ENCODE measurements at places on chromosomes 13 and 19.

DNA sequence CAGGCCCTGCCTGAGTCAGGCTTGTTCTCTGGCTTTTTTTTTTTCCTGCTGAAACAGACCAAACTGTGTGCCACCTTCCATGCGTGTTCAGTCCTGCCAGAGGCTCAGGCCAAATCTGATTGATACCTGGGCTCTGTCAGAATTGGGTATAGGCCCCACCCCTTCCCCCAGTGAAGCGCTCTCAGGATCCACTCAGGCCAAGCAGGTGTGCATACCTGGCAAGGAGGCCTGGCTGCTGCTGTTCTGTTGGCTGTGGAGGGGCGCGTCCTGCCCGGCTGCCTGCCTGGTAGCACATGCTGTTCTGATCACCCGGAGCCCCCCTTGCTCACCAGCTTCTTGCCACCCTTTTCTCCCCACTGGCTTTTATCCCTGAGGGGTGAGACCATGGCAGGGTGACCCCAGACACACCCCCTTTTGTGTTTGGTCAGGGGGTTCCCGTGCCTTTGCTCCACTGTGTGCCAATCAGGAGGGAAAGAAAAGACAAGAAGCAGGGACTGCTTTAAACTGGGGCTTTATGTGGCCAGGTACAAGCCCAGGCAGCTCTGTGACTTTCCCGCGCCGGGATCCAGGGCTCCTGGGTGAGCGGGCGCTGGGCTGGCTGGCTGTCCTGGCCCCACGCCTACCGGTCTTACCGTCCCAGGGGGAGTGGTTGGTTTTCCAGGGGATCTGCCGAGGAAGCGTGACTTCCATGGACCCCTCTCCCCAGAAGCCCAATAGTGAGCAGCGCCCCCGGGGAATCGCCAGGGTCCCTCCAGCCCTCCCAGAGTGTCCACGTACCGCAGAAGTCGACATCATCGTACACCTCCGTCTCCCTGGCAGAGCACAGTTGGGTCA lies 12.7 kb downstream of the PRAM1 start:
- no peak for DNase-seq

GRCh38 chr13:55159765-55160164 lies 1981.0 kb upstream of the PRR20A start:
- DNase-seq = no peak

DNA sequence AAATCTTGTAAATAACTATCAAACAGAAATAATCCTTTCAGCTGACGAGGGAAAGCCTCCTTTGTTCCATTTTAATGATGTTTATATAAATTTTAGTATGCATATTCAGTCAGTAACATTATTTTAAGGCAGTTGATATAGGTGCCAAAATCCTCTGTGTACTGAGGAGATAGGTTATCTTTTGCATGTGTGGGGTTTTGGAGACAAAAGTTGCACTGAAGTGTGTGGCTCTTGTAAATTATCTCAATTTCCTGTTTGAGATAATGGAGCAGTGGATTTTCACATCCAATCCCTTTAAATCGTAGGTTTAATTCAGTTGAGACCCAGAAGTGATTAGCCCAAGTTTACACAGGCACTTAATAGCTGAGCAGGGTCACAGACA lies 106.6 kb downstream of the RGCC start:
- no peak for DNase-seq

GRCh38 chr19:21680671-21681070 lies 86.7 kb downstream of the ZNF100 start:
- no peak for DNase-seq

GRCh38 chr13:67090856-67091255 lies 139.3 kb downstream of the PCDH9 start:
- DNase-seq = no peak

GRCh38 chr13:61575973-61576372 lies 160.3 kb upstream of the PCDH20 start:
- DNase-seq = no peak

- DNase-seq = no peak
Observed at GRCh38 chr19:7914099-7914498, 531 bp upstream of the TGFBR3L start.
